ENCODE measurements at places on chromosomes 7 and 10.

DNA sequence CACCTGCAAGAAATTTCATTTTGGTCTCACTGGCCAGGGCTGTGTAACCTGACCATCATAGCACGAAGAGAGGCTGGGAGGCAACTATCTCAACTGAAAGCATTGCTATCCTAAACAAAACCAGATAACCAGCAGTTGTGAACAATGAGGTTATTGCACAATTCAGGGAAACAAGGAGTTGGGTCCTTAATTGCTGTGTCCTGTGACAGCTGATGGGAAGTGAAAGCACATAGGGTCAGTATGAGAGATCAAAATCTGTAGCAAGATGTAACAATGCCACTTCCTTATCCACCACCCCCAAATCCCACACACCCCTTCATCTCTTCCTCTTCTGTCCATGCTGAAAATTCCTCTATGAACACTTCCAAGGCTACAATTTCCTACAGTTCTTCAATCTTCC, 80.2 kb downstream of the HTR7 start:
- DNase-seq = no peak

- DNase-seq = no peak
Observed at GRCh38 chr10:10785627-10786026, 232.0 kb upstream of the CELF2 start.

DNA sequence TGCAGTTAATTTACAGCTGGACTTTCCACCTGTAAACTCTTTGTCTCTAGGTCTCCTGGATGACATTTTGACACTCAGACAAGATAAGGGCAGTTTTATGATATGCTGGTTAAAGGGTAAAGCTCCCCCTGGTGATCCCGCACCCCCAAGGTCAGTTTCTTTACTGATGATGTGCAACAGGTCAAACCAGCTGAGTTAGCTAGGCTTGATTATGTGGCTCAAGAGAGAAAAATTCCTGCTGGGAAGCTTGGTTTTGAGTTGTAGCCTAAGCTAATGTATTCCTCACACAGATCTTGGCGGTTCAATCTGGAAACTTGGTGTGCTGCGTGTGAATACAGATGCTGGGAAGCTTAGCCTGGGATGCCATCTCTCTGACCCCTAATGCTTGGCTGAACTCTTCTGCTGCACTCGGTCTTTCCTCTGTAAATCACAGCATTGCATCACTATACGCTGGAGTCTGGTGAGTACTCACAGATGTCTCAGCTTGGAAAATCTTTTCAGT, 11.4 kb upstream of the AKR1D1 start:
- DNase-seq = no peak

DNA sequence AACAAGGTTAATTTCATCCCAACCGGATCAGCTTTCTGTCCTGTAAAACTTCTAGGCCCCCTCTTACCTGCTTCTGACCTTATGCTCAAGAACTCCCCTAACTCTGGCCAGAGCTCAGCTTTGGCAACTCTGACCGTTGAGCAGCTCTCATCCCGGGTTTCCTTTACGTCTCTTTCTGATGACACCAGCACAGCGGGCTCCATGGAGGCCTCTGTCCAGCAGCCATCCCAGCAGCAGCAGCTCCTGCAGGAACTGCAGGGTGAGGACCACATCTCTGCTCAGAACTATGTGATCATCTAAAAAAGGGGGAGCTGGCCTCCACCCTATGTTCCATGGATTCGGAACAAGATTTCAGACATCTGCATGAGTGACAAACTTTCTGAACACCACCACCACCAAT, 117.6 kb downstream of the GLCCI1 start:
- DNase-seq = no peak

DNA sequence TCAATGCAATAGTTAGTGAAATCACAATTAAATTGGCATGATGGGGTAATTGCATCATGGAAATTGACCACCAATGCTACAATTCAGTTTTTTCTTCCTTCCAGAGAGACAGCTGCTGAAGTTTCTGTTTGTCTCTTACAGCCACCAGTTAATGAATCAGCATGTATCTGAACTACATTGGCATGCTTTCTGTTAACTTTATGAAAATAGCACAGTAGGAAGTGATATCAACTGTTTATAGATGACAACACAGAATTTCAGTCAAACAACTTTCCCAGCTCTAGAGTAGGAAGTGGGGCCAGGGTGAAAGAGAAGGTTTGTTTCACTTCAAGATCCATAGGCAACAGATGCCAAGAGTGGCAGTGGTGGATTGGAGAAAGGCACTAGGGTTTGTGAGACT, 339.6 kb upstream of the VWC2 start:
- DNase-seq = no peak

DNA sequence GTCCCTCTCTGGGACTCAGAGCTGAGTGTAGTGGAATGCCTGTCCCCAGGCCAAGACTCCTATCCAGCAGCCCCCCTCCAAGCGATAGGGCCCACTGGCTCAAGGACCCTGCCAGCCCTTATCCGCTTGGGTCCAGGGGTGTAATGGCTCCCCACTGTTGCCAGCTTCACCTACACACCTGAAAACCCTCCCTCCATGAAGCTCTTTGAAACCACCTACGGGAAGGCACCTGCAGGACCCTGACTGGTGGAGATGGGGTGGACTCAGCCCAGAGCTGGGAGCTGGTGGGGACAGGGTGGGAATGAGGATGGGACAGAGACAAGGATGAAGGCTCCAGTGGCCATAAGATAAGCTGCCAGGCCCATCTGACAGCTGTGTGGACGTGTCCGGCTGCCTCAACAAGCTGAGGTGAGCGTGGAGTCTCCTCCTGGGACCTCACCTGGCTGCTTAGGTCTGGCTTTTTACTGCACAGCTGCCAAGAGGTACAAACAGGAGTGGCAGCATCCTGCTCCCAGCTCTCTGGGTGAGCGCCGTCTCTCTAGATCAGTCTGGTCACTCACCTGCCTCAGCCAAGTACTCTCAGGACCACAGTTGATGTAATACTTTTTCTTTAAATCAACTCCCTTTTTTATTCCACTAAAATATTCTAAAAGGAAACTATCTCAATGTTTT, 41.9 kb downstream of the DRGX start:
- DNase-seq = no peak

- no peak for DNase-seq
Observed at GRCh38 chr10:61835069-61835945, 66.2 kb upstream of the ARID5B start.

GRCh38 chr10:60778971-60779796, 906 bp downstream of the CDK1 start:
- DNase-seq = no peak

DNA sequence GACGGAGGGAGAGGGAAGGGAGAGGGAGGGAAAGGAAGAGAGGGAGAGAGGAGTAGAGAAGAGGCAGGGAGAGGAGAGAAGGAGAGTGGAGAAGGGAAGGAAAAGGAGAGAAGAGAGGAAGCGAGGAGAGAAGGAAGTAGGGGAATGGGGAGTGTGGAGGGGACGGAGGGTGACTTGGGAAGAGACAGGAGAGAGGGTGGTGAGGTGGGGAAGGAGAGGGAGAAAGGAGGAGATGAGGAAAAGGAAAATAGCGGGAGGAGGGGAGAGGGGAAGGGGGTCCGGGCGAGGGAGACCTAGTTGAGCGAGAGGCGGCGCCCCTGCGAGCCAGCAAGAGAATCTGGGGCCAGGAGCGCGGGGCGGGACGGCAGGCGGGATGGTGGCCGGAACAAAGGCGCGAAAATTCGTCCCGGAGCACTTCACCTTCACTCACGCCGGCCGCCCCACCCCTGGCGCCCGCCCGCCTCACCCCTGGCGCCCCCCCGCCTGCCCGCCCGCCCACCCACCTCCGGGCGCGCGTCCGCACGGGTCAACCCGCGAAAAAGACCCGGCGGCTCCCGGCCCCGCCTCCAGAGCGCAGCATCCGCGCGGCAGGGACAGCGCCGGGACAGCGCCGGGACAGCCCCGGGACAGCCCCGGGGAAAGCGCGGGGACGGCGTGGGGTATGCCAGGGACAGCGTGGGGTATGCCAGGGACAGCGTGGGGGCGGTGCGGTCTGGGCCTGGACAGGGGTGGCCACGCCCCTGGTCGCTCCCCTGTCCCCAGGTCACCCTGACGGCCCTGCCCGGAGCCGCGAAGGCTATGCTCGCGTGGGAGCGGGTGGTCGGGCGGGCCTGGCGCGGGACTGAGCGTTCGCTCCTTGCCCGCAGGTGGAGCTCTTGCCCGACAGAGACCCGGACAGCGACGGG, 4.2 kb downstream of the VSTM2A start:
- DNase-seq = no peak

DNA sequence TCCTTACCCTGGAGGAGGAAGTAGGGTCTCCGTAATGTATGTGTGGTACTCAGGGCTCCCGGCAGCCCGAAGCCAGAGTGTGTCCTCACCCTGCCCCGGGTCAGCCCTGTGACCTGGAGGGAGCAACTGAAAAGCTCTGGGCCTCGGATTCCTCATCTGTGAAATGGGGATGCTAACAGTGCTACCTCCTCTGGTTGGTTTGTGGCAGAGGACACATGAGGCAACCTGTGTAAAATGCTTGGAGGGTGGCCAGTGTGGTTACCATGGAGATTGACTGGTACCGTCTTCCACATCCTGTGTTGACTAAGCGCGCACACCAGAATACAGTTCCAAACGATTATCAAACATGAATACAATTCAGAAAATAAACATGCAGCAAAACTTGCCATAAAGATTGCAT, 163.8 kb upstream of the KLF6 start:
- DNase-seq = no peak

GRCh38 chr7:142871260-142872105, 14.1 kb downstream of the TRPV6 start:
- no peak for DNase-seq

- peak; percentile 34 for DNase-seq
Observed at GRCh38 chr10:131579251-131580071, 267.9 kb upstream of the TCERG1L start.

- no peak for DNase-seq
Observed at GRCh38 chr7:100059251-100059739, 9.7 kb downstream of the ZSCAN21 start.

DNA sequence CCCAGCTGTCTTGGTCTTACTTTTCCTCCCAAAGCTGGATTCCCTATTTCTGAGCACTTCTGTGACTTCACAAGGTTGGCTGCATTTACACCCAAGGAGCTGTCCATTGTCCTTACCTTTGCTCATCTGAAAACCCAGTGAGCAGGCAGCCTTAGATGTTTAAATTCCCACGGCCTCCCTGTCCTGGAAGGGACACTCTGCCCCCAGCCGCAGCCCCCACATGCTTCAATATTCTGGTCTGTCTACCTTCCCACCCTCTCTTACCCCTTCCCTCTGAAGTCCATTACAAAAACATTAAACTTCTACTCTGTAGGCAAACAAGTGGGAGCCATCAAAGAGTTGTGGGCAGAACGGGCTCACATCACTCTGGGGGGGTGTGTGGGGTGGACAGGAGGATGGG, 73.8 kb upstream of the EFCAB10 start:
- no peak for DNase-seq

GRCh38 chr10:62162261-62162981, 106.2 kb downstream of the RTKN2 start:
- DNase-seq = no peak

- DNase-seq = no peak
Observed at GRCh38 chr10:9268176-9268575, 1213.7 kb downstream of the GATA3 start.

DNA sequence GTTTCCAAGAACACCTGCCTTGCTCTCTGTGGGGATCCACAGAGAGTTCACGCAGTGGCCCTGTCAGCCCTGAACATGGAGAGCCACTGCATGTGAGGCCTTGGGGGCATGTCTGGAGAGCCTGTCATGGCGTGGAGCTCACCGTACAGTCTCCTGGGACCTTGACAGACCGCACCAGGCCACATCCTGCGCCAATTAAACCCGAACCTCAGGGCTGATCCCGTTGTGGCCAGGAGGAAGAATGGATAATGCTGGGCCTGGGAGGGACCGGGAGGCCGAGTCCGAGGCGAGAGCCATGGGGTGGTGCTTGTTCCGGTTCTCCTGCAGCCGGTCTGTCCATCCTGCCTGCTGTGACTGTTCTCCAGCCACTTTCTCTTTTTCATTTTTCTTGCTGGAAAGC, 68.7 kb downstream of the DNAJB6 start:
- DNase-seq = no peak

GRCh38 chr7:102208826-102209225, 77.8 kb upstream of the SH2B2 start:
- peak; percentile 89 for DNase-seq

- DNase-seq = no peak
Observed at GRCh38 chr7:101376601-101377000, 13.9 kb downstream of the COL26A1 start.

GRCh38 chr10:4127518-4128315, 342.7 kb upstream of the KLF6 start:
- DNase-seq = no peak

DNA sequence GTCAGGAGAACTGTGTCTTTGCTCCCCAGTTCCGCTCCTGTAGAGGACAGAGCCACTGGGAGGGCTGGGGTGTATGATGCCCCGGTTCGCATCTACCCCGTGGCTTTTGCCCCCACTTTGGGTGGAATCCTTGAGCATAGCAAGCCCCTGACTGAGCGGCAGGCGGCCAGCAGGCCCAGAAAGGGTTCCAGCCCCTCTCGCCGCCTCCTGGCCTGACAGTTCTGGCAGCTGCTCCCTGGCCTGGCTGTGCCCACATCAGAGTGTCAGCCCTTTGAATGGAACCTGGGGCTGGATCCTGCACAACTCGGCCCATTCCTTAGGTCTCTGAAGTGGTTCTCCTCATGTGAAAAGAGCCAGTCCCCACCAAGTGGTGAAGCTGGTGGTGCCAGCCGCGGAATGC, 106.7 kb downstream of the GRK5 start:
- DNase-seq = no peak

GRCh38 chr7:21767300-21767900, 178.3 kb downstream of the CDCA7L start:
- DNase-seq = no peak

GRCh38 chr7:48101968-48102367, 12.9 kb downstream of the UPP1 start:
- DNase-seq = no peak

- DNase-seq = no peak
Observed at GRCh38 chr10:4212111-4212630, 427.2 kb upstream of the KLF6 start.

DNA sequence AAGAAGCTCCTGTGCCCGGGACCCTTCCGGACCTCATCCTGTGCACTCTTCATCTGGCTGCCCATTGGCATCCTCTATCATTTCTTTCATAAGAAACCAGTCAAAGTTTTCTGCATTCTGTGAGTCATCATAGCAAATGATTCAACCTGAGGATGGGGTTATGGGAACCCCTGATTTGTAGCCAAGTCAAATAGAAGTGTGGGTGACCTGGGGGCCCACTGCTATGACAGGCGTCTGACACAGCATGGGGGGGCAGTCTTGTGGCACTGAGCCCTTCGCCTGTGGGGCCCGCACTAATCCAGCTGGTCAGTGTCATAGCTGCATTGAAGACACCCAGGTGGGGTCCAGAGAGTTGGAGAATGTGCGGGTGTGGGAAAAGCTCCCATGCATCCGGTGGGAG, 230.4 kb downstream of the USP6NL start:
- no peak for DNase-seq

DNA sequence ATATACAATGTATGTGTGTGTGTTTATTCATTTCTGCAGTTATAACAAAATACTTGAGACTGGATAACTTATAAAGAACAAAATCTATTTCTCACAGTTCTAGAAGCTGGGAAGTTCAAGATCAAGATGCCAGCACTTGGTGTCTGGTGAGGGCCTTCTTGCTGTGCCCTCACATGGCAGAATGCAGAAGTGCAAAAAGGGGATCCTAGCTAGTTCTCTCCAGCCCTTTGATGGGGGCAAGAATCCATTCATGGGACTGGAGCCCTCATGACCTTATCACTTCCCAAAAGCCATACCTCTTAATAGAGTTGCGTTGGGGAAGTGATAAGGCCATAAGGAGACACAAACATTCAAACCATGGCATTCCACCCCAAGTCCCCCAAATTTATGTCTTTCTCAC, 8.4 kb downstream of the GRB10 start:
- DNase-seq = no peak
